Mammary epithelial cell (primary cell): ENCODE measurements at places on chromosomes 6 and 20.

DNA sequence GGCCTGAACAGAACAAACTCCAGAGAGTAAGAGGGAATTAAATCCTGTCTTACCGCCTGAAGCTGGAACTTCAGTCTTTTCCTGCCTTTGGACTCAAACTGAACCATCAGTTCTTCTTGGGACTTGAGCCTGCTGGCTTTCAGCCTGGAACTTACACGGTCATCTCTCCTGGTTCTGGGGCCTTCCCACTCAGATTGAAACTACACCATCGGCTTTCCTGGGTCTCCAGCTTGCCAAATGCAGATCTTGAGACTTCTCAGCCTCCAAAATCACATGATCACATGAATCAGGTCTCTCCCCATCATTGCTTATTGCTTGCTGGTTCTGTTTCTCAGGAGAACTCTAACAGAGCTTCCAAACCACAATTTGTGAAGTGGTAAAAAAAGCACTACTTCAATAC lies 276.3 kb downstream of the KIF16B start:
- no peak for DNase-seq

DNA sequence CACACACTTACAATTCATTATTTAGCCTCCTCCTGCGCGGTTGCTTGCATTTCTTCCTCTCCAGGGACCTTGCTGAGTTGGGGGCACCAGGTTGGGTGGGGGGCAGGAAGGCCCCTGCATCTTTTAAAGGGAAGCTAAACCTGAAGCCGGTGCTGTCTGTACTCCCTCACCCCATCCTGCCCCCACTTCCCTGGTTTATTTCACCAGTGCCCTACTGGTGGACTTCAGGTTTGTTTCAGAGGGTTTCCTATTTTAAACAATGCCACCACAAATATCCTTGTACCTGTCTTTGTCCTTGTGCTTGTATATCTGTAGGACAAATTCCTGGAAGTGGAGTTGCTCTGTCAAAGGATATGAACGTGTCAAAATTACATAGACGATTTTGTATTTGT lies 21.0 kb downstream of the PTK7 start:
- no peak for DNase-seq

DNA sequence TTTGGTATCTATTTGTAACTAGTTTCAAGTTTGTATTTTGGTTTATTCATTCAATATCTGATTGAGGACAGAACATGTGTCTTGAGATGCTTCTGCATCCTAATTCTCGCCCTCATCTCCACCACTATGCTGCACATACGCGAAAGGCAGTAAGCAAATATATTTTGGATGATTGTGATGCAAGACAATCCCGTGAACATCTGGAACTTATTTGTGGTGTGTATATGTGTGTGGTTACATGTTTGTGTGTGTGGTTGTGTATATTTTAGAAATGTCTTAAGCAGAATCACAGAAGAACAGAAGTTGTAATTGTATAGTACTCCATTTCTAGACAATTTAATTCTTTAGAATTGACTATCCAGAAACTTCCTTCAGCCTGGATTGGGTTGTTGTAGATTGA lies 35.1 kb upstream of the RNF144B start:
- DNase-seq = no peak

DNA sequence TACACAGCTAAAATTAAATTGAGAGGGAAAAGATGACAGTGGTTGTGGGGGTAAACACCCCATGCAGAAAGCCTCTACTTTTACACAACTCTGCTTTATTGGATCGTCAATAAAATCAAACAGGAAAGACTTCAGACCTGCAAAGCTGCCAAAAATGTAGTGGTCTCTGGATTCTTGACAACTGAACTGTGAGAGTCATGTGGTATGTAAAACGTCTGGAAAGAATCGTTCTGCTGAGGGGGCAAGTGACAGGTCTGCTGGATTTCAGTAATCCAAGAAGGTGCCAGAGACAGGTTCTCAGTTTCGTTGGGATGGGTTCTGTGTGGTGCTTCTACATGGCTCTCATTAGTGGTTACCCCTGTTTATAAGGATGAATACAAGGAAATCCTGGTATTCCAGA lies 63.3 kb downstream of the TSPYL4 start:
- DNase-seq = no peak

GRCh38 chr6:45652416-45652815 lies 274.7 kb upstream of the SUPT3H start:
- no peak for DNase-seq
